LNCaP clone FGC (cell line): ENCODE measurements at places on chromosomes 3 and 15.

DNA sequence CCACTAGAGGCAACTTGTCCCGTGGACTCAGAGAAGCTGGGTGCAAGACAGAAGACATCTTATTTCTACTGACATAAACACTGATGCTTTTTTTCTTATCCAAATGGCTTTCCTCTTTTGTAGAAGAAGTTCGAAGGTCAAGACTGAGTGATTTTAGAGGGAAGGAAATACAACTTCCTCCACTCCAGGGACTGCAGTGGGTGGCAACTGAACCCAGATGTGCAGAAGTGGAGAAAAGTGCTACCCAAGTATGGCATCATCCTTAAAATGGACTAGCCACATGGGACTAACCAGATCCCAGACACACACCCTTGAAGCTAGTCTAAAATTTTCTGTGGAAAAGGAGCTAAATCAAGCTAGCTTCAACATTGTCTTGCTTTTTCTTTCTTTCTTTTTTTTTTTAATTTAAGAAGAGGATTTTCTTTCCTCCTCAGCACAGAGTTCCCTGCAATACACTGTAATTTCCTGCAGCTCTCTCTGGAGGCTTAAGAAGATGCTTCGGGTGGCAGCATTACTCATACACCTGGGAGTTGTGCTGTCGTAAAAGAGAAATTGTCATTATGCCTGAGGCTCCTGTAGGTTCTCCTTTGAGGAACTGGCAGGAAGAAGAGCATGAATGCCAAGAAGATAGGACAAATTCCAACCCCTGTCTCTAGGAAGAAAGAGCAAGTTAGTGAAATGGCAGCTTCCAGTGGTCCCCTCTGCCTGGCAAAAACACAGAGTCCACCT, 3.8 kb upstream of the FRMD4B start:
- DNase-seq = peak; percentile 2

DNA sequence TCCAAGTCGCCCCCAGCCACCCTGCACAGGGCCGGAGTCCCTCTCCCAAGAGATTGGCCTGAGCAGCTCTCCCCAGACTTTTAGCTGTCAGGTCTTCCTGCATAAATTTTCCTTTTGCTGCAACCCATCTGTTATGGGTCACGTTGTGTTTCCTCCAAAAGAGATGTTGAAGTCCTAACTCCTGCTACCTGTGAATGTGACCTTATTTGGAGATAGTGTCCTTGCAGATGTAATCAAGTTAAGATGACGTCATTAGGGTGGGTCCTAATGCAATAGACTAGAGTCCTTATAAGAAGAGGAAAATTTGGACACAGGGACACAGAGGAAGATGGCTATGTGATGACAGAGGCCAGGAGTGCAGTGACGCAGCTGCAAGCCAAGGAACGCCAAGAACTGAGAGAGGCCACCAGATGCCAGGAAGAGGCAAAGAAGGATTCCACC, 13.2 kb upstream of the SLC6A6 start:
- DNase-seq = no peak

DNA sequence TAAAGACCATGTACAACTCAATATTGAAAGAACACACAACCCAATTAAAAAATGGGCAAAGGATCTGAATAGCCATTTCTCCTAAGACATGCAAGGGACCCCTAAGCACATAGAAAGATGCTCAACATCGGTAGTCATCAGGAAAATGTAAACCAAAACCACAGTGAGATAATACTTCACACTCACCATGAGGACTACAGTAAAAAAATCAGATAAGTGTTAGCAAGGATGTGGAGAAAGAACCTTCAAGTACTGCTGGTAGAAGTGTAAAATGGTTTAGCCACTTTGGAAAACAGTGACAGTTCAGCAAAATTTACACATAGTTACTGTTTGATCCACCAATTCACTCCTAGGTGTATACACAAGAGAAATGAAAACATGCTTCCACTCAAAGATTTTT, 30.1 kb upstream of the XIRP1 start:
- DNase-seq = no peak

- no peak for DNase-seq
Measured at GRCh38 chr3:27146786-27147185, 222.4 kb downstream of the NEK10 start.

DNA sequence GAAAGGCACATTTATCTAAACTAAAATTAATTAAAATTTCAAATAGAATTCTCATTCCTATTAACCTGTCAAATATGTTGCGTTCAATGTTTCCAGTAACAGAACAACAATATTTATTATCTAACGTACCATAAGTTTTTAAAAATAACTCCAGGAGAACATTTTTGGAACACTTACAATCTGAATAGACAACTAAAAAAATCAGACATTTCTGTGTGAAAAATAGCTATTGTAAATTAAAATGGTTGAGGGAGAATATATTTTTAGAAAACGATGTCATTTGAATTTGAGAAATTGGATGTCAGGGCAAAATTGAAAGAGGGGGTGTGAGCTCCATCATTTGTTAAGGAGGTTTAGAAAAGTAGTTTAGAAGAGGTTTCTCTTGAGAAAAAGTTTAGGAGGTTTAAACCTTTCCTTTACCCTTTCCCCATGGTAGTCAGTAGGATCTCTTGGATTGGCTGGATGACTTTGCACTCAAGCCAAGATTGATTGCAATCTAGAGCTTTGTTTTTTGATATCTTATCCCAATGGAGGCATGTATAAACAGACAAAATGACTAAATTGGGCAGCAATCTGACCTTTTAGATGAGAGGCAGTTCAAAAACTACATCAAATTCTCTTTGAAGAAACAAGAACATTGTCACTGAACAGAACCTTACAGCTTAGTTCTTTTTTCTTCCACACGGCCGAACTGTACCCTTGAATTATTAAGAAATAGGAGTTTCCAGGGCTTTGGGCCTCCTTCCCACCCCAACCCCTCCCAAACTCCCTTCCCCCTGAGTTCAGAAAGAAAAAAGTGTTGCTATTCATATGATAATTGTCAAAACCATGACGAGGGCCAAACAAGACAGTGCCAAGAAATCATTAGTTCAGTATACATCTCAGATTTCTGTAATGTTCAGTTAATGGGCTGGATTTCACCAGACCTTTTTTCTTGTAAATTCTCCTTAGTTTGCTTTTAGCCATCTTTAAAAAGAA, 79.7 kb upstream of the CDIN1 start:
- DNase-seq = no peak

GRCh38 chr15:74303741-74304309, 63.6 kb downstream of the CYP11A1 start:
- no peak for DNase-seq

GRCh38 chr3:83877910-83878309, 1080.9 kb upstream of the CADM2 start:
- DNase-seq = no peak

DNA sequence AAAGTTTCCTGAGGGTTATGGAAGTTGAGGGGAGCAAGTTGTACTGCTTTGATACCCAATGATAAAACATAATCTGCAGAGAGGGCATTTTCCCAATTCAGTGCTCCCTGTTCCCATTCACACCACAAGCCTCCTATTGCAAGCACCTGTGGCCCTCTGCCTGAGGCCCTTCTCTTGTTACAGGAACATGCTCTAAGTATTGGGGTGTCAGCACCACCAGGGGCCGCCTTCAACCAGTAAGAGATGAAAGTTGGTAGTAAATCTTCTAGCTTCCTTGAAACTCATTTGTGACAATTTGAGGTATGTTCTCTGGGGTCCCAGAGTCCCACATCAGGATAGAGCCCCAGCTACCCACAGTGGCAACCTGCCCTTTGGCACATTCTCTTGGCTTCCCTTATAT, 265.4 kb upstream of the ARHGEF26 start:
- DNase-seq = no peak

DNA sequence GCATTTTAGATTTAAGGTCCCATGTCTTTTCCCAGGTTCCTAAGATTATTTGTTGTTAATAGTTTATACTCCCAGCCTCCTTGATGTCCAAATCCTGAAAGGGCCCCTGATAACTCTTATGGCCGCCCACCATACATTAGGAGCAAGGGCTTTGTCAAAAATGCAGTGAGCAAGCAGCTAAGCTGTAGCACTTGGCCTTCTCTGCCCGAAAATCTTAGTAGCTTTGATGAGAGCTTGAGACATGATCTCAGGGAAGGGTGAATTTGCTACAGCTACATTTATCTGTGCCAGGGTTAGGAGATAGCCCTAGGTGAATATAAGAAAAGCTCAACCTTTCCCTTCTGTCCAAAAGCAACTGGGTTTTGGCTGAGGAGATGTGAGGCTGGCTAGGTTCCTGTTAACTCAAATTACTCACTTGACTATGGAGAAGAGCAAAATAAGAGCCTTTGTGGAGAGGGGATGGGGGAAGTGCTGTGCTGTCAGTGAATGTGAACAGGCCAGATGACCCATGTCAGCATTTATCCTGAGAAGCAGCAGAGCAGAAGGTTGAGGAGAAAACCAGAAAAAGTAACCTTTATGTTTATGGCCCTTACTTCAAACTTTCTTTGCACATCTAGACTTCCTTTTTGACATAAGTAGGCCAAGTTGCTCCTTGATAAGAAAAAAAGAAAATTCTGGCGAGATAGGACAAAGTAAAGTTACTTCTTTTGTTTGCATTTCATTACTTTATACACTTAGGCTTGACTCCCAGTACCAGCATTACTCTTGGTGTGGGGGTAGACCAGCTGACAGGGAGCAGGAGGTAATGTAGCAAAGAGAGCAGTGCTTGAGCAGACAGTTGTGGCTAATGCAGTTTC, 21.1 kb downstream of the MAPK6 start:
- DNase-seq = no peak

DNA sequence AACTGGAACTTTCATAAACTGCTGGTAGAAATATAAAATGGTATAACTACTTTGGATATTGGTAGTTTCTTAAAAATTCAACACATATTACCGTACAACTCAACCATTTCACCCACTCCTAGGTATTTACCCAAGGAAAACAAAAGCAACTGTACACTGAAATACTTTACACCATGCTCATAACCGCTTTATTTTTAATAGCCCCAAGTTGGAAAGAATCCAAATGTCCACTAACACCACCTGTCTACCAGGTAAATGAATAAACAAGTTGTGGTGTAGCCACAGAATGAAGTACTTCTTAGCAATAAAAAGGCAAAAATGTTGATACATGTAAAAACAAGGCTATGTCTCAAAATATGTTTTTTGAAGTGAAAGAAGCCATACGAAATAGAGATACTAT, 215.9 kb upstream of the PEX5L start:
- DNase-seq = no peak

- DNase-seq = no peak
Measured at GRCh38 chr3:64748244-64748904, 60.6 kb upstream of the ADAMTS9 start.

GRCh38 chr15:28123408-28124023, 24.4 kb upstream of the OCA2 start:
- DNase-seq = peak; percentile 66

DNA sequence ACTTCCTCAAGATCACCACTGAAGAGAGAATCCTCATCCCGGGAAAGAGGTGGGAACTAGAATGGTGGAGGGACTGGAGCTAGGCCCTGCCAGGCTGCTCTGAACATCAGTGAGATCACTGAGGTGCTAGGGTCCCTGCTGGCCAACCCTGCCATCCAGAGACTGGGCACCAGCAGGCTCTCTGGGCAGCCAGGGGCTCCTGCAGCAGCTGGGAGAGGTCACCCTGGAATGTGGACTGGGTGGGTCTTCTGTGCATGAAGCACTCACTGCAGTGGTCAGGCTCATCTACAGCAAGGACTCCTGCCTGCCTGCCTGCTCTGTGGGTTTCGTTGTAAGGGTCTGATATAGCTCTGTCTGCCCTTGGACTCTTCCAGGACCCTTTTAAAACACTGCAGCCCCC, 24.9 kb downstream of the ALS2CL start:
- DNase-seq = no peak

DNA sequence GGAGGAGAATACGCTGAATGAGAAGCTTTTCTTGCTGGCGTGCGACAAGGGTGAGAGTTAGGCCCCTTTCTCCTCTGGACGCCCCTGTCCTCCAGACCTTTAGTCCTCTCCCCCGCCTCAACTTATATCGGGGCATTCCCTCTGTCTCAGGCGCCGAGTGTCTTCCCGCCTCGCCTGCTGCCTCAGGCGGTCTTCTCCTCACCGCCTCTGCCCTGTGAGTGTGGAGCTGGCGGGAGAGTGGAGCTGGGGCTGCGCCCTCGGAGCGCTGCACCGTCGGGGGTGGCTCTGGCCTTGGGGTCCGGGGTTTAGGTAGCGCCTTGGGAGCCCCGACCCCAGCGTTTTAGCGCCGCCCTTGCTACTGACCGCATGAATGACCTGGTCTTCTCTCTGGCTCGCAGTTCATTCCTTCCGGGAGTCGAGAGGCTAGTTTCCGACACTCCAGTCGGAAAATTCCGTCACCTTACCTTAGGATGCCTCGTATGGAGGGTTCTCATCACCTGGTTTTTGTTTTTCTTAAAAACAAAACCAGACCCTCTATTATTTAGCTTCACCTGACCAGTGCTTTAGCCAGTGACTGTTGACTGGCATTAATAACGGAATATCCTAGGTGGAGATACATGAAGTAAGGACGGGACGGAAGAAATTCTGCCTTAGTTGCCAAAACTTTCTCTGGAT, 985 bp downstream of the TRPC1 start:
- no peak for DNase-seq

GRCh38 chr15:59492389-59493377, 54.7 kb downstream of the FAM81A start:
- DNase-seq = no peak

DNA sequence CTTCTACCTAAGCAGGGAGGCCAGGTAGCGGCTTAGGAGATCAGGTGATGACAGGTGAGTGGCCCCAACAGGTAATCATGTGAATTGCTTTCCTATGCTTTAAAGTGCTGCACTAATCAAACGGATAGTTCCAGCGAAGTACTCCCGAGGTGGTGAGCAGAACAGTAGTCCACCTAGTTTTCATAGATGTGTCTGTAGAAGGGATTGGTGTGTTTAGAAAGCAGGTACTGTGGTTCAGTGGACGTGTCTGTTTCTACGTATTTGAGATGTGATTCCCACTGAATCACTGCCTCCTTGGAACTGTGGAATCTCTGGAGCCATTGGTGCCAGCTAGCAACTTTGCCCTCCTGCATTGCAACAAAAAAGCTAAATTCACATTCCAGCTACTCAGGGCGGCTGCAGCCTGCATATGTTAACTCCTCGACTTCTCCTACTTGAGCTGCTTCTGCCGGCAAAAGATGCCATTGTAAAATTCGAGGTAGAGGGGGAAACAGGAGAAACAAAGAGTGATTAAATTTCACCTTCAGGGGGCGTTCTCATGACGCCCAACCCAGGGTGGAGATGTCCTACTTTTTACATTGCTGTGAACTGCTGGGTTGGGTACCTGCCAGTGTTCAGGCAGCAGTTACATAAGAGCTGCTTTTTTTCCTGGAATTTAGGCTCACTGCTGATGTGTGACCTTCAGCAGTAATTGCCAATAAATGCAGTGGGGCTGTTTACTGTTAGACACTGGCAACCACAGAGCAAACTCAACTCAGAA, 227.3 kb downstream of the ITPR1 start:
- DNase-seq = peak; percentile 92
